RKO (cell line): ENCODE measurements at places on chromosomes 3 and 15.

GRCh38 chr15:31465083-31465955 lies 138.7 kb downstream of the KLF13 start:
- no peak for DNase-seq

DNA sequence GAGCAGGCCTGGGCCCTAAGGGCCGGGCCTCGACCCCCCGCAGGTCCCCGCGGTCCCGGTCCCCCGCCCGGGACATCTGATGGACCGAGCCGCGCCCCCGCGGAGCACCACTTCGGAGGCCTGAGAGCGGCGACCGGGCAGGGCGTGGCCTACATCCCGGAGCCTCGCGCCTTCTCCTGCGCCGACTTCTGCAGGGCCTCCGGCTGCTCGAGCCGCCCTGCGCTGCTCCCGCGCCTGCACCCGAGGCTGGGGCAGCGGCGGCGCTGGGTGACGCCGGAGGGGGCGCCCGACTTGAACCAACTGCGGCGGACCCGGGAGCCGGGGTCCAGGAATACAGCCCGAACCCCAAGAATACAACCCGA lies 14.9 kb upstream of the GP9 start:
- no peak for DNase-seq

GRCh38 chr3:4976109-4976508 lies 3.1 kb upstream of the BHLHE40 start:
- DNase-seq = peak; percentile 81

DNA sequence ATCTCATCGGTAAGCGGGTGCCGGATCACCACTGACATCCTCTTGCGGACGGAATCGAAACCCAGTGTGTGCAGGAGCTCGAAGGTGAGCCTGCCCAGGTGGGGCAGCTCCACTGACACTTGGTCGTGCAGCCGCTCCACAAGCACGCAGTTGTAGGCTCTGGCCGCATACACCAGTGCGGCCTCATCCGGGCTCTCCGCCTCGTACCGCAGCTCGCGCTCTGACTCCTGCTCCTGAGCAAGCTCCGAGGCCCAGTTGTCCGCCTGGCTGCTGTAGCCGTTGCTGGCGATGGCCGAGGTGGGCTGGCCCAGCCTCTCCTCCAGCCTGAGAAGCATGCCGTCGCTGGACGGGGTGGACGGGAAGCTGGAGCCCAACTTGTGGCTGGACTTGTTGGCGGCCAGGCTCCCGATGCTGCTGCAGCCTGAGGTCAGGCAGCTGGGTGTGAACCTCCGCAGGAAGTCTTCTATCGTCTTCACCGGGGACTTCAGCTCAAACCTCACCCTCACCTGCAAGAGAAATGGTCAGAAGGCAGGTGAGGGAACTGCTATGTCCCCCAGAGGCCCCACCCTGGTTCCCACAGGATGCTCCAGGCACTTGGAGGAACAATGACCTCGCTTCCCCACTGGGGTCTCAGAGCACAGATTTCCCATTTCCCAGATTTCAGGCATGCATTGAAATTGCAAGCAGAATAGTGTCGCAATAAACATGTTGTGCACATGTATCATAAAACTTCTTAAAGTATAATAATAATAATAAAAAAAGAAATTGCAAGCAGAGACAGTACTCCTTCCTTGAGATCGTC lies 149.2 kb downstream of the ATP10A start:
- DNase-seq = no peak

- no peak for DNase-seq
Observed at GRCh38 chr3:72336821-72337479, 511.3 kb downstream of the SHQ1 start.
